ENCODE measurements at places on chromosomes 3 and 15. TPM values are rescaled to one million over a fixed set of nuclear protein-coding genes. Genes with fewer than 3 reads are reported as not detected.

DNA sequence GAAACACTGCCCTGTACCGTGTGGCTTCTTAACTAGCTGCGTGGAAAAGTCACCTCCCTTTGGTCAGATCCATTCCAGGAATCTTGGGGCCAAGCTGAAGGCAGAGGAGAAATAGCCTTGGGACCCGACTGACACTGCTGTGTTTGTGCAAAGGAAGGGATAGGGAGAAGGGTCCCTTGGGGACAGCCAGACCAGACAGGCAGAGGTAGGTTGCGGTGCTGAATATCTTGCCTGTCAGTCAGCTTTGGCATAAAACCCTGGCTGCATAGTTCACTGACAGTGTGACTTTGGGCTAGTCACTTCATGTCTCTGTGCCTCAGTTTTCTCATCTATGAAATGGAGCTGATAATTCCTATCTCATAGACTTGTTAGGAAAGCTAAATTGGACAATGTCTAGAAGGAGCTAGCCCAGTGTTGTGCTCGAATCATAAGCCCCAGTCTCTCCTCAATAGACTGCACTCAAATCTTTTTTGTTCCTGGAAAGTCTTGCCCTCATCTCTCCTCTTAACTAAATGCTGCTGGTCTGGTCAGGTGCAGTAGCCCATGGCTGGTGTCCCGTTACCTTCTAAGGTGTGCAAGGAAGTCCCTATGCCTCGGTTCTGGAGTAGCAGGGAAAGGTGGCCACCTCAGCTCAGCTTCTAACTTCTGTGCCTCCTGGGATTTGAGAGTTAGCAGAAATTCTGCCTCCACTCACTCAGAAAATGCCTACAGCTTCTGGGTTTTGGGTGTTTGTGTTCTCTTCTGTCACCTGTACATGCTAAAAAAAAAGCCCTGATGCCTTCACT is 25.8 kb downstream of the FGD5 start:
- peaks cover 15% of the 10 kb centered on the region for H3K4me1 ChIP-seq
- H3K27me3 ChIP-seq, result no peaks in the 10 kb centered on the region
- DNase-seq, result no peak
- no peak overlapping the region for H3K4me3 ChIP-seq

DNA sequence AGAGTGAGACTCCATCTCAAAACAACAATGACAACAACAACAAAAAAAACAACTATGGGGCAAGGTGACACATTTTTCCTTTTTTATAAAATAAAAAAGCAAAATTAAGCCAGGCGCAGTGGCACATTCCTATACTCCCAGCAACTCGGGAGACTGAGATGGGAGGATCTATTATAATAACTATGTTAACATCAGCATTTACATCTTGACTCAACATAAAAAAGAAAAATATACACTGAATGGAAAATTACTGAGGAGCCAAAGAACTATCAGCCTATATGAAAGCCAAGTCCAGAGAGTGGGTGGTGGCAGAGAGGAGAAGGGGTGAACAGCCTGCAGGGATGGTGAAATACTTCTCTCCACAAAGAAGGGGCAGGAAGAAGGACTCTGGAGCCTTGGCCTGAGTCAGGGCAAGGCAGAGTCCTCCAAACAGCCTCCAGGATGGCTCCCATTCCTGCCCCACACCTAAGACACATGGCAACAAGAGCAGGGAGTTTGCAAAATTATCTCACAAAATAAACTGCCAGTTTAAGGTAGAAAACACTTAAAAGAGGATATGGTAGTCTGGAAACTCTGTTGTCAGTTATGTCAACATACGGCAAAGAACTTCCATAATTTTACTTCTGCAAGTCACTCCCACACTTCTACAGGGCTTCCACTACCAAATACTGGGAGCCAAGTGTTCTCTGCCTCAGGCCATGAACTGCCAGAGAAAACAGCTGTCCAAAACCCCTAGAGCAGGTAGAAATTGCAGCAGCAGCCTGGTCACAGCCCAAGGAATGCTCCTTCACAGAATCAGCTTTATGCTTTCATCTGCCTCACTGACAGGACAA is 25.9 kb downstream of the HSPBAP1 start:
- no peak overlapping the region for H3K27ac ChIP-seq
- H3K36me3 ChIP-seq, result peaks cover 6% of the 10 kb centered on the region
- no peaks in the 10 kb centered on the region for H3K4me1 ChIP-seq
- no peak for DNase-seq
- no peak overlapping the region for H3K4me3 ChIP-seq
- no peaks in the 10 kb centered on the region for H3K27me3 ChIP-seq

GRCh38 chr3:38610934-38611333 is 38.6 kb downstream of the SCN5A start:
- no peak overlapping the region for H3K27ac ChIP-seq
- no peak overlapping the region for H3K4me3 ChIP-seq
- no peaks in the 10 kb centered on the region for H3K36me3 ChIP-seq
- no peaks in the 10 kb centered on the region for H3K27me3 ChIP-seq
- no peak for DNase-seq

Gene MESP1
- not detected for total RNA-seq

Gene TUSC2
- 35.5 TPM for total RNA-seq

Gene THSD4
- 5.5 TPM for total RNA-seq

Gene CEP19
- total RNA-seq, result 1.3 TPM

Gene CHRNA7
- total RNA-seq, result 4.4 TPM

Gene CX3CR1
- 0.09 TPM for total RNA-seq

Gene USP13
- 26.7 TPM for total RNA-seq

Gene CCDC191
- total RNA-seq, result 0.68 TPM

Gene CAMP
- total RNA-seq, result not detected

Gene NPAP1
- total RNA-seq, result 0.07 TPM
